ENCODE measurements at places on chromosomes 3 and 15. TPM values are rescaled to one million over a fixed set of nuclear protein-coding genes. Genes with fewer than 3 reads are reported as not detected.

DNA sequence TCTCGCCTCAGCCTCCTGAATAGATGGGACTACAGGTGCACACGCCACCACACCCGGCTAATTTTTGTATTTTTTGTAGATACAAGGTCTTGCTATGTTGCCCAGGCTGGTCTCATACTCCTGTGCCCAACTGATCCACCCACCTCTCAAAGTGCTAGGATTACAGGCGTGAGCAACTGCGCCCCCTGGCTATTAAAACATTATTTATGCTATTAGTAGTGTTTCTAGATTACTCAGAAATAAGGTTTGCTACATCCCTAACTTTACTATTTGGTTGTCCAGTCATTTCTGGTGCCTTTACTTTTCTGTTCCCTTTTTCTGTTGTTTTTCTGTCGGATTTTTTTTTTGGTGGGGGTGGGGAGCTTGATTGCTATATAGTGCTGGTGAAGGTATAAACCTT, 393.6 kb upstream of the TPM1 start:
- peaks cover 10% of the 10 kb centered on the region for H3K4me1 ChIP-seq
- no peak overlapping the region for H3K4me3 ChIP-seq
- H3K36me3 ChIP-seq, result no peaks in the 10 kb centered on the region
- no peak overlapping the region for H3K27ac ChIP-seq
- H3K27me3 ChIP-seq, result no peaks in the 10 kb centered on the region

- no peaks in the 10 kb centered on the region for H3K36me3 ChIP-seq
- H3K27me3 ChIP-seq, result no peaks in the 10 kb centered on the region
- H3K27ac ChIP-seq, result no peak overlapping the region
- no peak overlapping the region for H3K4me3 ChIP-seq
- peak; percentile 45 for DNase-seq
Observed at GRCh38 chr15:63473999-63474809, 30.2 kb upstream of the USP3 start.

DNA sequence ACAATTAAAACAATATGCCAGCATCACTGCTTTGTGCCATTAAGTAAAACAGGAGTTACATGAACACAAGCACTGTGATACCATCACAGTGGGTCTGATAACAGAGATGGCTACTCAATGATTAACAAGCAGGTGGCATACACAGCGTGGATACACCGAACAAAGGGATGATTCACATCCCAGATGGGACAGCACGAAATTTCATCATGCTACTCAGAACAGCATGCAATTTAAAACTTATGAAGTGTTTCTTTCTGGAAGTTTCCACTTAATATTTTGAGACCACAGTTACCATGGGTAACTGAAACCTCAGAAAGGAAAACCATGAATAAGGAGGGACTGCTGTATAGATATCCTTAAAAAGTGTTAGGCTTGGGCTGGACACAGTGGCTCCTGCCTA, 44.5 kb downstream of the SLC24A1 start:
- no peaks in the 10 kb centered on the region for H3K4me1 ChIP-seq
- no peak overlapping the region for H3K27ac ChIP-seq
- no peak for DNase-seq
- H3K27me3 ChIP-seq, result no peaks in the 10 kb centered on the region
- H3K36me3 ChIP-seq, result no peaks in the 10 kb centered on the region

DNA sequence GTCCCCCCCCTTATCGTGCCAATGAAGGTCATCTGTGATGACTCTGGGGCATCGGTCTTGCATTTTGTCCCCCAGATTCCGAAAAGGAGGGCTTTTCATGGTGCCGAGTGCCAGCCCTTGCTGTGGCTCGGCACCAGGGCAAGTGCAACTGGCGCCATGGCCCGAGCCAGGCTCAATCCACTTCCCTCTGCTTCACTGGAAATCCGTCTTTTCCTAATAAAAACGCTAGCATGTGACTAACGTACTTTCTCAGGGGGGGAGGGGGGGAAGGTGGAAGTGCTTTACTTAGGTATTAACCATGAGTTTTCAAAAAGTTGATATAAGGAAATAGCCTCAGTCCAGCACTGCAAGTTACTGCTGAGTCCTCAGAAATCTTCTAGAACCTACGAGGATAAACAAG, 20.5 kb downstream of the TRPM1 start:
- H3K36me3 ChIP-seq, result no peaks in the 10 kb centered on the region
- no peak overlapping the region for H3K27ac ChIP-seq
- DNase-seq, result no peak

- no peak overlapping the region for H3K4me3 ChIP-seq
- H3K27ac ChIP-seq, result no peak overlapping the region
- no peaks in the 10 kb centered on the region for H3K36me3 ChIP-seq
Observed at GRCh38 chr3:111952086-111952485, 26.7 kb upstream of the ABHD10 start.

DNA sequence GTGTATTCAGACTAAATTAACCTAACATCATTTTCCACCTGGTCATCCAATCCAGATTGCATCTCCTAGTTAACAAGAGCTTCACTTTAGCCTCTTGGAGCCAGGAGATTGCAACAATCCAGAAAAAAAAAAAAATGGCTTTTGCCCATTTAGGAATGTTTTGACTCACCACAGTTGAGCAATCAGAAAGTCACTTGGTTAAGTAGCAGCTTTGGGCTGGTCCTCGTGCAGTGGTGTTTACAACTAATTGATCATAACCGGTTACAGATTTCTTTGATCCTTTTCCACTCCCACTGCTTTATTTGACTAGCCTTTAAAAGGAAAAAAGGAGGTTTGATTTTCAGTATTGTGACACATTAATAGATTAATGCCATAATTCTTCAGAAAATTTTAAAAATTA, 688.8 kb upstream of the CCDC54 start:
- no peak for DNase-seq
- no peaks in the 10 kb centered on the region for H3K27me3 ChIP-seq
- H3K4me3 ChIP-seq, result no peak overlapping the region
- no peak overlapping the region for H3K27ac ChIP-seq
- H3K36me3 ChIP-seq, result no peaks in the 10 kb centered on the region
- H3K4me1 ChIP-seq, result no peaks in the 10 kb centered on the region

GRCh38 chr15:80424381-80424780, 20.2 kb downstream of the ARNT2 start:
- no peaks in the 10 kb centered on the region for H3K4me1 ChIP-seq
- no peak overlapping the region for H3K27ac ChIP-seq
- H3K27me3 ChIP-seq, result no peaks in the 10 kb centered on the region
- no peaks in the 10 kb centered on the region for H3K36me3 ChIP-seq

DNA sequence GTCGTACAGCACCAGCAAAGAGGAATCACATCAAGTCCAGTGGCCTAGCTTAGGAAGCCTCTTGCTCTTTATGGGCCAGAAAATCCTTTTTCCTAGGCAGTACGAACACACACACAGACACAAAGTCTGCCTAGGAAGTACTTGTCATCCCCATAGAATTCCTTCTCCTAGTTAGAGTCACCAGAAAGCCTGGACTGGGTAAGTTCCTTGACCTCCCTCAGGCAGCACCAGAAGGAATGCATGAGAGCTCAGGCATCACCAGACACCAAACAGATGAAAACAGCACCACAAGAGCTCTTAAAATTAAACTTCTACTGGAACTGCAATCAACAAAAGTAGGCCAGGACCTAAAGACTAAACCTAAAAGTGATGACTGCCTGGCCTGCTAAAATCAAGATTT, 192.9 kb upstream of the CCDC54 start:
- H3K36me3 ChIP-seq, result no peaks in the 10 kb centered on the region
- no peaks in the 10 kb centered on the region for H3K27me3 ChIP-seq
- H3K4me1 ChIP-seq, result no peaks in the 10 kb centered on the region
- H3K27ac ChIP-seq, result no peak overlapping the region

- no peak overlapping the region for H3K27ac ChIP-seq
- no peak overlapping the region for H3K4me3 ChIP-seq
- DNase-seq, result no peak
- no peaks in the 10 kb centered on the region for H3K4me1 ChIP-seq
- no peaks in the 10 kb centered on the region for H3K36me3 ChIP-seq
Observed at GRCh38 chr3:133747907-133748639, 1.9 kb downstream of the TF start.

GRCh38 chr3:76735152-76735551, 304.7 kb upstream of the ROBO2 start:
- no peaks in the 10 kb centered on the region for H3K27me3 ChIP-seq
- no peak for DNase-seq
- H3K4me1 ChIP-seq, result no peaks in the 10 kb centered on the region
- H3K27ac ChIP-seq, result no peak overlapping the region
- no peaks in the 10 kb centered on the region for H3K36me3 ChIP-seq

DNA sequence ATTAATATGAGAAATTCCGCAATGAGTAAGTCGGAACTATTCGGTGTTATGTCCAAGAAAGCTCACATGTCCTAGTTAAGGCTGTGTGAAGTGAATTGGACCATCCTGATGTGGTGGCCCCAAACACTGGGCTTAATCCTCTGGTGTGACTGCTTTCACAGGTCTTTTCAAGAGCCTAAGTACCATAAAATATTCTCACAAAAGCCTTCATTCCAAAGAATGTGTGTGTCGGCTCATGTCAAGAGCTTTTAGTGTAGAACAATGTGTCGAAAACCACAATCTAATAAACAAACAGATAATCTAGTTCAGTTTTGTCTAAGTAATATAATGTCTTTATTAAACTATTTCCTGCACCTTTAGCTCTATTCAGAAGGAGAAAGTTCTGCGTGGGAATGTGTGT, 311.4 kb downstream of the LPP start:
- no peak for DNase-seq
- no peaks in the 10 kb centered on the region for H3K27me3 ChIP-seq
- H3K4me1 ChIP-seq, result peaks cover 6% of the 10 kb centered on the region
- H3K27ac ChIP-seq, result no peak overlapping the region
- no peak overlapping the region for H3K4me3 ChIP-seq
- H3K36me3 ChIP-seq, result no peaks in the 10 kb centered on the region

DNA sequence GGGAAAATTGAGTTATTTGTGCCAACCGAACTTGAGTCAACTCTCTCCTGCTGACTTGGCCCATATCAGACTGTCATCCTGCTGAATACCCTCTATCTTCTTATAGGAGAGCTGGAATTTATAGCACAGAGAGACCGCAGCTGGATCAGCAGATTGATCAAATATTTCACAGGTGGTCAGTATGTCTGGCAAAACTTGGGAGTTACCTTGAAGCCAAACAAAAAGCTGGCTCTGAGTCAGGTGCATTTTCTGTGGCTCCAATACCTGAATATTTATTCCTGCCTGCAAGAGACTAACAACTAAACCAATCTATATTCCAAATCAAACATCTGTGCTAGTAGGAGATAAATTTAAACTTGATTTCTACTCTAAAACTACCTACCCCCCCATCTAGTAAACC, 752.1 kb upstream of the ALCAM start:
- H3K4me1 ChIP-seq, result no peaks in the 10 kb centered on the region
- H3K27ac ChIP-seq, result no peak overlapping the region
- H3K4me3 ChIP-seq, result no peak overlapping the region
- H3K27me3 ChIP-seq, result no peaks in the 10 kb centered on the region
- H3K36me3 ChIP-seq, result no peaks in the 10 kb centered on the region

DNA sequence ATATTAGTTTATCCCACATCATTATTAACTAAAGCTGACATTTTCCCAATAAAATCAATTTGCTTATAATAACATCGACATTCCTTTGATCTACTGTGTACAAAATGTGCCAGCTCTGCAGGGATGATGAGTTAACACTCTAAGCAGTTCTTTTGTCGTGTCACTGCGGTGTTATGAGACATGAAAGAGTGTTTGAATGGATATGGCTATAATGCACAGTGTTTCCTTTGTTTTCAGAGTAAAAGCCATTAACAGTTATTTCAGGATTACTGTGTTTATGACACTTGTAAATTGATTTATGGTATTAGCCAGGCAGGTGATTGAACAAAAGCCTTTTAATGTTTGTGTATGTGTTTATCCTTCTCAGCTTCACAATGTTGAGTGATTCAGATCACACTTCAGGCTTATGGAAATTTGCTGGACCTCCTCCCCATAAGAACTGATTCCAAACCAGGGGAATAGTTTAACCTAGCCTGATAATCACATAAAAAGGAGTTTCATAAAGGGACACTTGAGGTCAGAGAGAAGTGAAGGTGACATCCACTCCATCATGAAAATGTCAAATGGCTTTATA, 115.7 kb downstream of the CHL1 start:
- no peak overlapping the region for H3K27ac ChIP-seq
- no peaks in the 10 kb centered on the region for H3K27me3 ChIP-seq
- no peak for DNase-seq
- no peak overlapping the region for H3K4me3 ChIP-seq
- H3K36me3 ChIP-seq, result no peaks in the 10 kb centered on the region
- H3K4me1 ChIP-seq, result peaks cover 3% of the 10 kb centered on the region

- H3K27me3 ChIP-seq, result no peaks in the 10 kb centered on the region
- no peak for DNase-seq
- peaks cover 3% of the 10 kb centered on the region for H3K4me1 ChIP-seq
- no peak overlapping the region for H3K27ac ChIP-seq
- no peaks in the 10 kb centered on the region for H3K36me3 ChIP-seq
- H3K4me3 ChIP-seq, result no peak overlapping the region
Observed at GRCh38 chr3:120102674-120103073, 8.4 kb upstream of the GSK3B start.

DNA sequence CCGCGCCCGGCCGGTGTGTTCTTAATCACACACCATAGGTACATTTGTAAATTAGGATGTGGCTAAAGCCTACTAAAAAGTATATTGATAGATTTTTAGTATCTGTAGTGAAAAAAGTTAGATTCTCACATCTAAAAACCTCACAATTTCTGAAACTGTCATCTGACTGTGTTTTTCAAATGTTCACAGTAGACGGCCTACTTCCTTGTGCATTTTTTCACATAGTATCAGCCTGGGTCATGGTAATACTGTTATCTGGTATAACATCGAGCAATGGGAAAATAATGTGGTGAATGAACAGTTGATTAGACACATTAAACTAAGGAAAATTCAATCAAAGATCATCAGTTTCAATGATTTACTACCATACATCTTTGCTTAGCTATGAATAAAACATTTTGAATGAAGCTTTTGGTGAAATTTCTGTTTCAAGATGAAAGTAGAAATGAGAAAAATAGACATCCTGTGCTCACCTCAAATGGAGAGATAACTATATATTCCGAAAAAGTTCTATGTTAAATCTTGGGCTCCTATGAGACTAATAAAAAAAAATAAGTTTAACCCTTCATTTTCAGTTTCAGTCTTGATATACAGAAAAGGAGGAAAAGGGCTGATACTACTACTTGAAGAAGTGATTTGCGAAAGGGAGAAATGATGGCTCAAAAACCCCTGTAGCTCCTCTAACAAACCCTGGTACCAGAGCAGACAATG, 262.7 kb downstream of the ZBTB20 start:
- no peak overlapping the region for H3K27ac ChIP-seq
- H3K36me3 ChIP-seq, result no peaks in the 10 kb centered on the region
- H3K4me3 ChIP-seq, result no peak overlapping the region
- H3K4me1 ChIP-seq, result peaks cover 4% of the 10 kb centered on the region

- H3K27ac ChIP-seq, result no peak overlapping the region
- peaks cover 2% of the 10 kb centered on the region for H3K4me1 ChIP-seq
- no peak overlapping the region for H3K4me3 ChIP-seq
- no peaks in the 10 kb centered on the region for H3K27me3 ChIP-seq
Observed at GRCh38 chr3:72976281-72976741, 20.3 kb upstream of the PPP4R2 start.

- H3K27ac ChIP-seq, result no peak overlapping the region
- DNase-seq, result no peak
- no peak overlapping the region for H3K4me3 ChIP-seq
- no peaks in the 10 kb centered on the region for H3K27me3 ChIP-seq
Observed at GRCh38 chr3:129313415-129313664, 34.7 kb downstream of the HMCES start.

The LSAMP gene
- 6.4 TPM for total RNA-seq

The AKAP13 gene
- 93.5 TPM for total RNA-seq

The BFSP2 gene
- total RNA-seq, result not detected

The TMEM212 gene
- total RNA-seq, result not detected

The PRR23E gene
- total RNA-seq, result not detected

The BOC gene
- 33.2 TPM for total RNA-seq

The FBXL22 gene
- 10.9 TPM for total RNA-seq

Data from ovary (tissue), 10 donors.